ENCODE measurements at places on chromosomes 7 and 10. TPM values are rescaled to one million over a fixed set of nuclear protein-coding genes. Genes with fewer than 3 reads are reported as not detected.

GRCh38 chr7:1210979-1211608 lies 21.6 kb upstream of the UNCX start:
- H3K36me3 ChIP-seq, result peaks cover 4% of the 10 kb centered on the region
- H3K4me1 ChIP-seq, result peaks cover 14% of the 10 kb centered on the region
- peak overlapping the region; percentile 41 for H3K4me3 ChIP-seq

GRCh38 chr7:123397746-123398338 lies 136.6 kb downstream of the IQUB start:
- H3K27me3 ChIP-seq, result peaks cover 13% of the 10 kb centered on the region
- H3K36me3 ChIP-seq, result no peaks in the 10 kb centered on the region
- DNase-seq, result no peak
- H3K27ac ChIP-seq, result no peak overlapping the region
- H3K4me1 ChIP-seq, result no peaks in the 10 kb centered on the region
- H3K4me3 ChIP-seq, result no peak overlapping the region

DNA sequence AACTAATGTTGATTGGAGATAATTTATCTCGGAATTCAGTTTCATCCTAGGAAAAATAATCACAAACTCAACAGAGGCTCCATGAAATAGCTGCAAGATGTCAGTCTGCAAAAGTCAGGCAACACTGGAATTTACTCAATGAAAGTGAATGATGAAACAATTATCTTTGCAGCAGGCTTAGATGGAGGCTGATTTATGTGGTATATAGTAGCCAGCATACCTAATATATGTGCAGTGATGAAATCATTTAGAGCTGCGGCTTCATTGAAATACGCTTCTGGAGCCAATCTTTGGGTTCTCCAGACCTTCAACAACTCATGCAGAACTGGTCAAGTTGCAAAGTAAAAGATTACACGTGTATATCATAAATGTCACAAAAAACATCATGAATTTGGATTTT lies 113.3 kb downstream of the ITGA8 start:
- H3K27me3 ChIP-seq, result no peaks in the 10 kb centered on the region
- H3K36me3 ChIP-seq, result no peaks in the 10 kb centered on the region
- peaks cover 14% of the 10 kb centered on the region for H3K4me1 ChIP-seq
- no peak overlapping the region for H3K27ac ChIP-seq

GRCh38 chr7:122442929-122443328 lies 138.4 kb upstream of the FEZF1 start:
- no peak overlapping the region for H3K27ac ChIP-seq
- no peaks in the 10 kb centered on the region for H3K36me3 ChIP-seq
- peaks cover 15% of the 10 kb centered on the region for H3K27me3 ChIP-seq
- no peaks in the 10 kb centered on the region for H3K4me1 ChIP-seq
- no peak for DNase-seq

- no peak overlapping the region for H3K27ac ChIP-seq
- no peaks in the 10 kb centered on the region for H3K36me3 ChIP-seq
- peaks cover 22% of the 10 kb centered on the region for H3K27me3 ChIP-seq
- H3K4me1 ChIP-seq, result peaks cover 12% of the 10 kb centered on the region
Observed at GRCh38 chr7:68107261-68107660, 1110.6 kb downstream of the TYW1 start.

- DNase-seq, result no peak
- no peaks in the 10 kb centered on the region for H3K27me3 ChIP-seq
- H3K4me1 ChIP-seq, result peaks cover 38% of the 10 kb centered on the region
- H3K4me3 ChIP-seq, result no peak overlapping the region
- peak overlapping the region; percentile 87 for H3K27ac ChIP-seq
Observed at GRCh38 chr7:18515067-18515466, 19.5 kb downstream of the HDAC9 start.

DNA sequence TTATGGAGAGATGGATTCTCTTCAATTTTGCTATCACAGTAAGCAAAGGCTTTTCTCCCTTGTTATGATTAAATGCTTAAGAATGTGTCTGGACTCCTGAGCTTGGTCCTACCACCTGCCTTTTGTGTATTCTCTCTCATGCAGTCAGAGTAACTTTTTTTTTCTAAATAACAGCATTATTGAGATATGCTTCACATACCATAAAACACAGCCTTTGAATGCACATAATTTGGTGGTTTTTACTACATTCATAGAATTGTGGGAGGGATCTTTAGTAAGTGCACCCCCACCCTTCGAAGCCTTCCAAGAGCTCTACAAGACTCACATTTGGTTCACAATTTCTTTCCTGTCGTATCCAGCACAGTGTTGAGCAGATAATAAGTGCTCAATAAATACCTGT lies 175.5 kb downstream of the ADAM12 start:
- no peak overlapping the region for H3K27ac ChIP-seq
- peaks cover 62% of the 10 kb centered on the region for H3K4me1 ChIP-seq
- no peak overlapping the region for H3K4me3 ChIP-seq
- DNase-seq, result no peak
- H3K36me3 ChIP-seq, result peaks cover 3% of the 10 kb centered on the region
- H3K27me3 ChIP-seq, result no peaks in the 10 kb centered on the region

GRCh38 chr7:156897673-156898072 lies 4.7 kb upstream of the LMBR1 start:
- no peak overlapping the region for H3K4me3 ChIP-seq
- H3K36me3 ChIP-seq, result no peaks in the 10 kb centered on the region
- H3K27ac ChIP-seq, result peak overlapping the region; percentile 19
- DNase-seq, result no peak

GRCh38 chr7:125934955-125935354 lies 1005.3 kb upstream of the POT1 start:
- no peaks in the 10 kb centered on the region for H3K27me3 ChIP-seq
- no peaks in the 10 kb centered on the region for H3K4me1 ChIP-seq
- H3K27ac ChIP-seq, result no peak overlapping the region
- H3K4me3 ChIP-seq, result no peak overlapping the region

- H3K4me3 ChIP-seq, result no peak overlapping the region
- H3K4me1 ChIP-seq, result peaks cover 8% of the 10 kb centered on the region
- H3K27me3 ChIP-seq, result no peaks in the 10 kb centered on the region
- no peak overlapping the region for H3K27ac ChIP-seq
Observed at GRCh38 chr10:125709553-125710474, 9.7 kb upstream of the EDRF1 start.

GRCh38 chr10:5625992-5626777 lies 40.2 kb downstream of the ASB13 start:
- DNase-seq, result no peak
- no peaks in the 10 kb centered on the region for H3K27me3 ChIP-seq
- peaks cover 32% of the 10 kb centered on the region for H3K4me1 ChIP-seq
- no peak overlapping the region for H3K4me3 ChIP-seq
- no peaks in the 10 kb centered on the region for H3K36me3 ChIP-seq

TMEM229A gene
- total RNA-seq, result not detected

TBXAS1 gene
- total RNA-seq, result 2.5 TPM

LRRD1 gene
- total RNA-seq, result not detected

TLX1 gene
- total RNA-seq, result not detected

PKD2L1 gene
- total RNA-seq, result not detected

FAM221A gene
- 2.3 TPM for total RNA-seq

PLCE1 gene
- total RNA-seq, result 10.6 TPM

CYP17A1 gene
- not detected for total RNA-seq

WNT16 gene
- not detected for total RNA-seq
